ENCODE measurements at places on chromosomes 5 and 9.

DNA sequence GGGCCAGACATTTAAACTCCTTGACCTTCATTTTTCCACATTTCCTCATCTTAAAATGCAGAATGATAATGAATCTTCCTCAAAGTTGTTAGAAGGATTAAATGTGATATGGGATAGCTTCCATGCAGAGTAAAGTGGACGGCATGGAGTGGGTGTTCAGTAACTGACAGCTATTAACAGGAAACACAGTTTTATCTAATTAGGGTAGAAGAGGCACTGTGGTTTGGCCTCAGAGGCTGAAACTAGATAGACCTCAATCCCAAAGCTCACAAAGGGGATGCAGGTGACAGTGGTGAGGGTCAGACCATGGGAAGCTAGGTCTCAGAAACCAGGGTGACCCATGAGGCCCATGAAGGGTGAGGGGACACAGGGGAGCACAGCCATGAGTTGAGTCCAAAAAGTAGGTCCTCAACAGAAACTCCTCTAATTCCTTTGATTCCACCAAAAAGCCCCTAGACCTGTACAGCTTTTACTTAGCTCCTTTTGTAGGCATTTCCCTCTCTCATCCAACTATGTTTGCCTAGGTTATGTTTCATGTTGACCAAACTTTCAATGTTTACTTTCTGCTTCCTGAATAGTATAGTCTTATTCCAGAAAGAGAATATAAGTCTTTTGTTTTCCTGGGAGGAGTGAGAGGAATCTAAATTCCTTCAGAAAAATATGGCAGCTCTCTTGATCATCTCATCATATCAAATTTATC, 27.9 kb upstream of the GLDC start:
- DNase-seq: no peak

- DNase-seq: no peak
These were observed 273.2 kb downstream of the FAM170A start for GRCh38 chr5:119902593-119902992.

- DNase-seq: no peak
These were observed 4.0 kb downstream of the ST6GALNAC4 start for GRCh38 chr9:127912882-127913281.

GRCh38 chr9:132585954-132586829, 3.8 kb downstream of the BARHL1 start:
- no peak for DNase-seq

DNA sequence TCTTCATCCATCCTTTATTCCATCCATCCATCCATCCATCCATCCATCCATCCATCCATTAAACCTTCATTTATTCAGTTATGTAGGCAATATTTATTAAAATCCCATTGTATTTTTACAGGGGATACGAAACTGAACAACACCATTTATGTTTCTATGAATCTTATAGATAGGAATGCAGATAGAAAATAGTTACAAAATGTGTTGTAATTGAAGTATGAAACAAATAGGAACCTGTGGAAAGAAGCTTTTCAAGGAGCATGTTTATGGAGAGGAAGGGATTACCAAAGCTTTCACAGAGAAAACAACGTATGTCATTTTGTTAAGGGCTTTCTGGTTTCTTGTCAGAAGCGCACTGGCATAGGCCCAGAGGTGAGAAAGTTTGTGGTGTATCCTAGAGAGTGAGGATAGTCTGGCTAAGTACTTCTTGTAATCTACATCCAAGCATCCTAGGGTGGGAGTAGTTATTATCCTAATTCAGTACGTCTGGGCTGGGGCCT, 184.0 kb downstream of the CNTLN start:
- DNase-seq: peak; percentile 27

DNA sequence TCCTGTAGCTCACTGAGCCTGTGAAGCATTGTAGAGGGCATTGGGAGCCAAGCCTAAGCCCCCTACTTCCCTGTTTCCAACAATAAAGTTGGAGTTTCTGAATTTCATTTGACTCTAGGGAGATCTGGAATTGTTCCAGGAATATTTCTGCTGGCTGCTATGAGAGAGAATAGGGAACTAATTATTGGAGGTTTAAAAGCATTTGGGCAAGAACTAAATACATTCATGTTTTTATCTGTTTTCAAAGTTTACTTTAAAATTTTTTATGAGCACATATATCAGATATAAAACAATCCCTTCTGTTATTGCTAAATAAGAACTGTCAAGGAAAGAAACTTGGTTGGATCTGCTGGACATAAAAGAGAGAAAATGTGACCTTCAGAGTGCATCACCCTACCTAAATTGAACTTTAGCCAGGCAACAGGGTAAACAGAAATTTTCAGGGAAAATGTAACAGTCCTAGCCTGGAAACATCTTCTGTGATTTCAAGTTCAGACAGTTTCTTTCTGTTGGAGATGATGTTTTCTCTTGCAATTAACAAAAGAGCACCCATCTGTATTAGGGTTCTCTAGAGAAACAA, 19.3 kb upstream of the LECT2 start:
- DNase-seq: no peak

DNA sequence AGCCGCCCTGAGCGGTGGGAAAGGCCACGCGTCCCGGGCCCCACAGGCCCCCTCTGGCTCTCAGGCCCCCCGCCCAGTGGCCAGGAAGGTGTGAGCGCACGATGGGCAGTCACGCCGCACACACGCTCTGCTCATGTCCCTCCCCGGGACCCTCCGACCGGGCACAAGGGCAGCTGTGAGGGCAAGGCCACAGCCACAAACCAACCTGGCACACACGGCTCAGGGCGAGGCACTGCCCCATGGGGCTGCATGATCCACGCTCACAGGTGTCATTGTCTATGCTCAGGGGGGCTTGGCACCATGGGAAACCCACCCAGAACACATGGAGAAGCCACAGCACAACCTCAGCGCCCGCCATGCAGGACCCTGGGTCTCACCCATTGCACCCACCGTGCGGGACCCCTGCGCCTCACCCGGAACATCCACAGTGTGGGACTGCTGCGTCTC, 51.3 kb downstream of the SLC12A7 start:
- no peak for DNase-seq

- peak; percentile 66 for DNase-seq
These were observed 129.8 kb downstream of the SLC12A2 start for GRCh38 chr5:128213340-128213739.

DNA sequence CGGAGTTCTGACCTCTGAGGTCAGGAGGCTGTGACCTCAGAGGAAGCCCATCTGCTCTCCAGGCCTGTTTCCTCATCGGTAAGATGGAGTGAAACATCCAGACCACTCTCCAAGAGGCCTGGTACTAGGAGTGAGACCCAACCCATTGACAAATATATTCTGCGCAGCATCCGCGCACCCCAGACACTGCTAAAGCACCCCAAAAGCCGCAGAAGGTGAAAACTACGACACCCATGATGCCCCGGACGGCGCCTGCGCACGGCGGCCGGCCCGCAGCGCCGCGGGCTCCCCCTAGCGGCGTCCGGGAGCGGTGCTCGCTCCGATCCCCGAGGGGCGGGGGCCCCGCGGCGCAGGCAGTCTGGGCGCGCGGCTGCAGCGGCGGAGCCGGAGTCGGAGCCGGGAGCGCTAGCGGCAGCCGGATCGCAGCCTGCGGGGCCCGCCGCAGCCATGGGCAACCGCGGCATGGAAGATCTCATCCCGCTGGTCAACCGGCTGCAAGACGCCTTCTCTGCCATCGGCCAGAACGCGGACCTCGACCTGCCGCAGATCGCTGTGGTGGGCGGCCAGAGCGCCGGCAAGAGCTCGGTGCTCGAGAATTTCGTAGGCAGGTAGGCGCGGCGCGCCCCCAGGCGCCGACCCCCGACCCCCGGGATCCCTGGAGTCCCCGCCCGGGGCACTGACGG, at the start of gene DNM1:
Gene DNM1 (plus strand): TSS at position 356 of the 683 bp plus-strand sequence. CDS start 92 bp downstream, at position 448.
- peak; percentile 60 for DNase-seq

- no peak for DNase-seq
These were observed 22.5 kb downstream of the PALM2AKAP2 start for GRCh38 chr9:109802491-109802890.

DNA sequence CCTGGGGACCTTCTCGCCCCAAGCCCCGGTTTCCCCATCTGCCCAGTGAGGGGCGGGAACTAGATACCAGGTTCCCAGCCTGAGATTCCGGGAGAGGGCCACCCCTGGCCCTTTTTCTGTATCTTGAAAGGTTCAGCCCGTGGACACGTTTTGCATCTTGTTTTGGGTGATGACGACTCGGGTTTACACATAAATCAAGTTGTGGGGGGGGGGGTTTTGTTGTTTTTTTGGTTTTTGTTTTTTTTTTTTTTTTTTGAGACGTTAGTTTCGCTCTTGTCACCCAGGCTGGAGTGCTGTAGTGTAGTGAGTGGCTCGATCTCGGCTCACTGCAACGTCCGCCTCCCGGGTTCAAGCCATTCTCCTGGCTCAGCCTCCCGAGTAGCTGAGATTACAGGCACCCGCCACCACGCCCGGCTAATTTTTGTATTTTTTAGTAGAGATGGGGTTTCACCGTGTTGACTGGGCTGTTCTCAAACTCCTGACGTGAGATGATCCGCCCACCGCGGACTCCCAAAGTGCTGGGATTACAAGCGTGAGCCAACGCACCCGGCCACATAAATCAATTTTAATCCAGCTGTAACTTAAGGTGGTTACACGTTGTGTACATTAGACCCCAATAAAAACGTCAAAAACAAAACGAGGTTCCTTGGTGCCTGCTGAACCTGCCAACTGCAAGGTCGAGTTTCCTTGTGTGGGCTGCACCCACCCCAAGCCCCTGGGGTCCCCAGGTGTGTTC, 1.1 kb upstream of the BRD3 start:
- DNase-seq: no peak

DNA sequence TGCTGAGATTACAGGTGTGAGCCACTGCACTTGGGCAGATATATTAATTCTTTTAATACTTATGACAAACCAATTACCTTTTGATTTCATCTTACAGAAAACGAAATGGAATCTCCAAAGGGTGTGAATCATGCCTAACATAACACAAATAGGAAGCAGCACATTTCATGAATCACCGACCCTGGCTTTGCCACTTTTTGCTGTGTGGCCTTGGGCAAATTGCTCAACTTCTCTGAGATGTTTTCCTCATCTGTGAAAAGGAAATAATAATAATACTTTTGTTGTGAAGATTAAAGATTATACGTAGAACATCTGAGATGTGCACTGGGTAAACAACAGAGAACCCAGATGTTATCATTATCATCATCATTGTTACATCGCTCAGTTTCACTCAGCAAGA, 50.7 kb upstream of the FREM1 start:
- no peak for DNase-seq

DNA sequence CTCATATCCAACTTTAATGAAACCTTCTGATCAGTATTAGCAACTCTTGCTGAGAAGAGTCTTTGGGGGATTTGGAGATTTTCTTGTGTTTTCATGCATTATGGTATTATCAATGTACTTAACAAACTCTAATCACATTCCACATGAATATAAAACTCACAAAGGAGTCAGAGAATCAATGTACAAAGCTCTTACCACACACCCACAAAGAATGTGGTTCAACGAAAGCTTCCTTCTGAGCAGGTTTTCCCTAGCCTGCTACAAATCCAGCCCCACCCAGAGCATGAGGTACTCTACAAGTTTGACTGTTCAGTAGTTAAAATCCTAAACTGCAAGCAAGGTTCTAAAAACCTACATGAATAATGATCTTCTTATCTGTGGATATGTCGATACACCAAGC, 210.1 kb downstream of the TARS1 start:
- peak; percentile 15 for DNase-seq

GRCh38 chr5:109053995-109054417, 306.3 kb downstream of the FER start:
- peak; percentile 91 for DNase-seq

- DNase-seq: no peak
These were observed 456.5 kb upstream of the ZNF608 start for GRCh38 chr5:125202871-125203438.

GRCh38 chr5:181112476-181112875, 18.5 kb downstream of the OR2V1 start:
- DNase-seq: no peak

- DNase-seq: no peak
These were observed 2.5 kb downstream of the RNF145 start for GRCh38 chr5:159206818-159207217.

GRCh38 chr5:15727375-15727774, 227.4 kb downstream of the FBXL7 start:
- DNase-seq: no peak

- no peak for DNase-seq
These were observed 140.4 kb upstream of the ADRA1B start for GRCh38 chr5:159775890-159776289.

- no peak for DNase-seq
These were observed 995.8 kb upstream of the ACO1 start for GRCh38 chr9:31388660-31389059.

GRCh38 chr9:118785456-118785855, 583.8 kb downstream of the BRINP1 start:
- no peak for DNase-seq

- peak; percentile 31 for DNase-seq
These were observed 198.8 kb downstream of the AUH start for GRCh38 chr9:91162784-91163443.

DNA sequence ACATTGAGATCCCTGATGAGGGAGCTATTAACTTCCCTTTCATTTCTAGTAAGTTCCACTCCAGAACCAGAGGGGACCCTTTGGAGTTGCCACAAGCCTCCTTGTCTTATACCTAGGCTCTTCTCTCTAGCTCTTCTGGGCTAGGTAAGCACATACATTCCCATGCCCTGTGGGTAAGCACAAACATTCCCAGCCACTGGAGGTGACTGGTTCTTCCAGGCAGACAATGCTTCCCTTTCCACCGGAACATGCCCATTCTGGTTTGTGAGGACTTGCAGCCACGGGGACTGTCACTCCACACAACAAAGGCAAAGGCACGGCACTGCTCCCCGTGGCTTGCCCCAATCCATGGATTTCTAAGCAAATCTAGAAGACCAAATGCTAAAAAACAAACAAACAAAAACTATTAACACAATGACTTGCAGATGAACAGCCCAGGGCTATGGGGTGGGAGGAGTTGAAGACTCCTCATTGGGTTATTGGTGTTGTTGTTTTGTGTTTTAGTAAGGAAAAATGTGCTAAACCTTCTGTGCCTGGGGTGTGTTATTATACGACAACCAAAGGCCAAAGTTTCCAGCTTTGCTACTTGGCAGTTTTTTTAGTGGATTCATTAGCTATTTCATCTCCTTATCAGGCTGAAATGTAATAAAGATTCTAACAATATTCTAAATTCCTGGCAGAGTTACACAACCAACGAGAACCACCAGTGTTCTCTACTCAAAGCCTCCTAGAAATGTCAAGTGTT, 276.2 kb downstream of the SYK start:
- DNase-seq: peak; percentile 24

All from fibroblast of skin of right quadriceps (primary cell).